ENCODE measurements at places on chromosomes 2 and 18.

- DNase-seq = no peak
Observed at GRCh38 chr2:133985563-133985962, 268.3 kb upstream of the MGAT5 start.

DNA sequence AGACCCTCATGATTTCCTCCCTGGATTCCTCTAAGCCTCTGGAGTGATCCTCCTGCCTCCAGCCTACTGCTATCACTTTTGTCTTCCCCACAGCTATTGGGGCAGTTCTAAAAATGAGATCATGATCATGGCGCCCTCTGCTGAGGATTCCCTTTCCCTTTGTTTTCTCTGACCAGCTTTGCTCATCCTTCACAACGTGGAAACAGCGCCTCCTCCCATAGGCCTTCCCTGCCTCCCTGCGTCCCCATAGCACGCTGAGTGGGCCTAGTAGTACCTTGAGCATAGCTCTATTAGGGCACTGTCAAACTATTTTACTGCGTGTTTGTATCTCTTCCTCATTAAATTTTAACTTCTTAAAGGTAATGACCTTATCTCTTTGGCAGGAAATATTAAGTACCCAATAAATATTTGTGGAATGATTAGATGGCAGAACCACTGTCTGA is 207.0 kb upstream of the FANCL start:
- peak; percentile 80 for DNase-seq

DNA sequence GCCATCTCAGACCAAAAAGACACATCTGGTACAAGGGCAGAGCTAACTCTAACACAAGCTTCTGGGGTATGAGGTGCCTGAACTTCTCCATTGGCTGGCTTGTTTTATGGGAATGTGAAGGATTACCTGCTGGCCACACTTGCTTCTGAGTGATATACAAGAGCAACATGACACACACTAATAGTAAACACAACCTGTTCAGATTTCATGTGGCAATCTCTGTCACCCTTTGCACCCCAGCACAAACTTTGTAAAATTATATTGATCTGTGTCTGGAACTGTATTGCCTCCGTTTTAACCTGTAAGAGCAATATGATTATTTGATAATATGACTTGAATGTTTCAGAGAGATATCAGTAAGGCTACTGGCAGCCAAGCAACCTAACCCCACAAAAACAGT is 276.7 kb downstream of the CCDC85A start:
- DNase-seq = no peak

DNA sequence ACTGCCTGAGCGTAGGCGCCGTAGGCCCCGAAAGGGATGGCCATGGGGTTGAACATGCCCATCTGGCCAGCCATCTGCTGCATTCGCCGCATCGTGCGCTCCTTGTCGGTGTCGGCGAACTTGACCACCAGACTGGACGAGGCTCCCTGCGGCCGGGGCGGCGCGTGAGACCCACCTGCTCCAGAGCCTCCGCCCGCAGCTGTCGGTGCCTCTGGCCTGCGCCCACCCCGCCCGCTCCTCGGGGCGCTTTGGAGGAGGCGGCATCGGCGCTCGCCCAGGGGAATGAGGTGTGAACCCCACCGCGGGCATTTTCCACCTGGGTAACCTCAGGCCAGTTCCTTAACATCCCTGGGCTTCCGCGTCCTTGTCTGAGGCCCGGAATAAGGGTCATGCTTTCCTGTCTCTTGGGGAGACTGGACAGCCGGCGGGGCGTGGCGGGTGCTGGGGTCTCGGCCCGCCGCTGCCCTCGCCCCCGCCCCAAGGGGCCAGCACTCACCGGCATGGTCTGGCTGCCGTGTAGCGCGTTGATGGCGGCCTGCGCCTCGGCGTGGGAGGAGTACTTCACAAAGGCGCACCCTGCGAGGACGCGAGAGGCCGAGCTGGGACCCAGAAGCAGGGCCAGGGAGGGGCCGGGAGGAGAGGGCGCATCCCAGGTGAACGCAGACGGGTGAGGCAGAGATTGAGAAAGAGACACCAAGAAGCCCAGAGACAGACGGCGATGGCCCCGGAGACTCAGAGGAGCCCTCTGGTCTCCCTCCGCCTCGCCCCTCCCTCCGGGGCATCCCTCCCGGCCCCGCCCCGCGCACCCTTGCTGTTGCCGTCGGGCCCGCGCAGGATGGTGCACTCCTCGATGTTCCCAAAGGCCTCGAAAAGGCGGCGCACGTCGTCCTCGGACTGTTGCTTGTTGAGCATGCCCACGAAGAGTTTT is 291.0 kb downstream of the CELF4 start:
- no peak for DNase-seq

DNA sequence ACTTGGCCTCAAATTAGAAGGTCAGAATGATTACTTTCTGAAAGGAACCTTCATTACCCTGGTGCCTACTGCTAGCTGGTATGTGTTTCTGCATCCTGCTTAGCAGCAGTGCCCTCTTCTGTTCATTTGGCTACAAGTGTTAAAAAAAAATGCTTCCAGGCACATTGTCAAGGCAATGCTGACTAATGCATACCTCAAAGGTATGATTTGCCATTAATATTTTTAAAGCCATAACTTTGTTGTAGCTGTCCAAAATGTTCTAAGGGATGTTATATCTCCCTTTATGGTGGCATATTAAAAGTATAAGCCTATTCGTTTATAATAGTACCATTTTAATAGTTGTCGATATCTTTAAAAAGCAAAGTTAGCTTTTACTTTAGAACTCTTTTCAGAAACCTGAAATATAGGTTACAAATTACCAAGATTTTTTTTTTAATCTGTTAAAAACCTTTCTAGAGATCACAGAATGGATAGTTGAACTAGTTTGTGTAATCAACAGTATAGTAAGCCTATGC is 52.0 kb upstream of the FAM171B start:
- DNase-seq = peak; percentile 88

DNA sequence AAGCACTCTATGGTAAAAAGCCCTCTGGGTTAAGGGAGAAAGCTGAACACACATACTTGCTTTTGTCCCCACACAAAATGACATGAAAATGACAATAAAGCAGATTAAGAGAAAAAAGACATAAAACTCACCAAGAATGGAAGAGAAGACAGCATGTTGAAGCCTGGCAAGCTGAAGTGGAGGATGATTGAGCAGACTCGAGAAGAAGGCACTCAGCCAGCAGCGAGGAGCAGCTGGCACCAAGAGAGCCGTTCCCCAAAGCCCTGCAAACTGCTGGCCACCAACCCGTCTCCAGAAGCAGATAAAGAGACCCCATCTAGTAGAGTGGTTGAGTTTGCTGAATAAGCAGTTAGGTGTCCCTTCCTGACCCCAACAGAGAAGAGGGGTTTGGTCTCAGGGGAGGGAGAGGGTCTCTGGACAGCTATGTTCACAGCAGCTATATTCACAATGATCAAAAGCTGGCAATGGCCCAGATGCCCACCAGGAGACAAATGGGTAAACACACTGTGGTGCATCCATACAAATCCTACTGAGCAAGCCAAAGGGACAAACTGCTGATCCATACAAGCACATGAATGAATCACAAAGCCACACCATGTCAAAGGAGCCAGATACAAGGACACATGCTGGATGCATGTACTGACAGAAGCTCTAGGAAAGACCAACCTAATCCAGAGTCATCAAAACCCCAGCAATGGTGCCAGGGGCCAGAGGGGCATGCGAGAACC is 36.9 kb downstream of the FAM168B start:
- DNase-seq = no peak

DNA sequence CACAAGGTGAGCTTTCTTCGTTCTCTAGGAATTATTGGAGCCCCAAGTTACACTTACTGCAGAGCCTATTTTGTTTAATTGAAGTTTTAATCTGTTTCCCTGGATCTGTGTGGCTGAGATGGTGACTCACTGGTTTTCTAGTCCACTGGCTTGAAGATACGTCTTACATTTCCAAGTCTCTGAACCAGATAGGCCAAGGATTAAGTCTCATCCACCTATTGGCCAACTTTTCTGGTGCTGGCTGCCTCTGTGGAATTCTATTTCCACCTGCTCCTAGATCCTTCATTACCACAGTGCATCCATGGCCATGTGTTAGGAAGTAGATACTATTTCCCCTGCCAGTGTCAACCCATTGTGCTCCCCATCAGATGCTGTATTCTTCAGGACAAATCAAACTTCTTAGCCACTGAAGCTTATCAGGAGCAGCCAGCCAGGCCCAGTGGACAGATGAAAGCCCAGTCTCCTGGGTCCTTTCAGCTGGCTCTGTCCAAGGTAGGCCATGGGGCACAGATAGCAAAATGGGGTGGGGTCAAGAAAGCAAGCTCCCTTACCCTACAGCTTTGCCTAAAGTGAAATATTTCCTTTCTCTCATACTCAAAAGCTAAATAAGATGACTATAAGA is 198.8 kb upstream of the TCF4 start:
- no peak for DNase-seq

DNA sequence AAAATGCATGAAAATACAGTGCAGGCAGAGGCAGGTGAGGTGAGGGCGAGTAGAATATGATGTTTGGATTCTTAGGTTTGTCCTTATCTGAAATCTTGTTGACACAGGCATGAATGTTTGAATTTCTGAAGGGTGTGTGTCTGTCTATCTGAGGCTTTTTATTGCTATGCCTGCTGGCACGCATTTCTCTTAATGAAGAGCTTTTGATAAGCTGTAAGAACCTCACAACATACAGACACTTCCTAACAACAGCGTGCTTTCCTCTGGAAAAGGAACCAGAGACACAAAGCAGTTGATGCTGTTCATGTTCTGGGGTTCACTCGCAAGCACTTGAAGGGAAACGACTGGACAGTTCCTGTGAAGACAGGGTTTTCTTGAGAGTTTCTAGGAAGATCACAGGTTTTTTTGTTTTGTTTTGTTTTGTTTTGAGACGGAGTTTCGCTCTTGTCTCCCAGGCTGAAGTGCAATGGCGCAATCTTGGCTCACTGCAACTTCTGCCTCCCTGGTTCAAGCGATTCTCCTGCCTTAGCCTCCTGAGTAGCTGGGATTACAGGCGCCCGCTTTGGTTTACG is 33.3 kb upstream of the CABLES1 start:
- no peak for DNase-seq

DNA sequence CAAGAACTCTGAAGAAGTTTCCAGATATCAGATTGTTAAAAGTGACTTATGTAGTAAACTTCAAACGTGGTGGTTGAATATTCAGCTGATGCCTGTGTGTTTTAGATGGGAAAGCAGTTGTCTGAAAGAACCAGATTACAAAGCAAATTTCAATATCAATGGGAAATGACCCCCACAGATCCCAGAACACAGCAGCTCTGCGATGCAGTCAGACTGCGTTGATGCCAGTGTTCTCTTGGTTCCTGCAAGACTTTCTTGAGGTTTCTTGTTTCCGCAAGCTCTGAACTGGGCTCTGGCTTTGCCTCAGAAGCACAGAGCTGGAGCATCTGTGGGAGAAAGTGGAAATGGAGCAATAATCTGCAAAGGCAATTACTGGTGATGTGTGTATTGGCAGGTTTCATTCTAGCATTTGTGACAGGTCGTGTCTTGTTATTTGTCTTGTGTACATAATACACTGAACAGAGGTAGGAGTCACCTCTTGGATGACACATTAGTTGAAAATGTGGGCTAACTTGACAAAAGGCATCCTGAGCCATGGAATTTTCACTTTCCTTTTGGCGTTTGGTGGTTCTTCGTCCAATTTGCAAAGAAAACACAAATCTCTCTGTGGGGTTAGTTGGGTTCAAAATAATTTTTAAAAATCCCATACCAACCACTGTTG is 10.8 kb upstream of the LYPD6B start:
- DNase-seq = no peak

DNA sequence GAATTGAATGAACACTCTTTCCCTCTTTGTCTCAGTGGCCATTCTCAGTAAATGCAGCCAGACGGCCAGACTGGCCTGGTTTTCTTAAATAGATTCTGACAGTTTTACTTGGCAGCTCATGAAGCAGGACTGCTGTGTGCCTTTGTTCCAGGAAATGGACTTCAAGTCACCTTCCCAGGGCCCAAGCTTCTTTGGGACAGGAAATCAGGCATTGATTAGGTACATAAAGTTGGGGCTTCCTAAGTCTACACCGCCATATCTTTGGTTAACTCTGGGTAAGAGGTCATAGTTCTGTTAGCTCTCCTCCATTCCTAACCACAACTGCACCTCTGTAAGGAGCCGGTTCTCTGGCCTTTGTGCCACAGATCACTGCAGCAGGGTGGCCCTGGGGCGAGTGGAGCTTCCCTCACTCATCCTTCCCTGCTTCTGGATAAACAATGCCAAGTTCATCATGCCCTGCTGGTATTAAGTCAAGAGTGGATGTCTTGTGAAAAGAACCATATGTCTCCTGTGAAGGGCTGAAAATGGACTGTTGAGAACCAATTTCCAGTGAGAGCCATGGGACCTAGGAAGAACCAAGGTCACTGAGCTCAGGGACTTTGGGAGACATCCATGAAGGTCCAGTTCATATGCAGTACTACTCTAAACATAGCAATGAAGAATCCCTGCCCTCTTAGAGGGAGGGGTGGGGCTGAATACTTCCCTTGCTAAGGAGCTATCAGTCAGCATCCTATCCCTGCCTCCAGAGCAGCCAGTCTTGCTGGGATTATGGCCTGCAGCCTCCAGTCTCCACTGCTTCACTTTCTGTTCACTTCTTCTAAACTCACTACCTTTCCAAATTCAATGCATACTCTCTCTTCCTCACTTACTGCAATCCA is 122.6 kb upstream of the XPO1 start:
- DNase-seq = peak; percentile 19

DNA sequence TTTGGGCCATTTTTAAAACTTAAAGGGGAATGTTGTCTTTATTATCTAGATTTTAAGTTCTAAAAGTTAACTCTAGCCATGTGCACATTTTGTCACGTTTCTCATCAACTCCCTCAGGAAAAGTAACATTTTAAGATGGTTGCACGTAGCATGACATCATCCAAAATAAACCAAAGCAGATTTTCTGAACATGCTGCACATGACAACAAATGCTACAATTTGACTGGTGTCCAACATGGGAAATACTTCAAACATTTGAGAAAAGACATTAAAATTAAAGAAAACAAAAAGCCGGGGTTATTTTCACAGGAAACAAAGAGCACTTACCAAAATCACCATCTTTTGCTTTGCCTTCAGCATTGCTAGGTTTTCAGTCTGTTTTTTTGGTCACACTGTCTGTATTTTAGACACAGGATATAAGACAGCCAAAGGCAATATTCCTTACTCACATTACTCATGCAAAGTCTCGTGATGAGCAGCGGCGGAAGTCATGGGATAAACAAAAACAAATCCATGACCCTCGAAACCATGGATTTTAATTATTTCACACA is 51.3 kb upstream of the RND3 start:
- no peak for DNase-seq

- no peak for DNase-seq
Observed at GRCh38 chr2:120969613-120970355, 234.1 kb downstream of the GLI2 start.

Measured in fibroblast of pulmonary artery (primary cell).